Naive thymus-derived CD8-positive, alpha-beta T cell (primary cell): ENCODE measurements at places on chromosomes 5 and 9. TPM values are rescaled to one million over a fixed set of nuclear protein-coding genes. Genes with fewer than 3 reads are reported as not detected.

BTNL9 gene
- 0.42 TPM for total RNA-seq

MYMK gene
- not detected for total RNA-seq

IL13 gene
- total RNA-seq, result not detected

DNA sequence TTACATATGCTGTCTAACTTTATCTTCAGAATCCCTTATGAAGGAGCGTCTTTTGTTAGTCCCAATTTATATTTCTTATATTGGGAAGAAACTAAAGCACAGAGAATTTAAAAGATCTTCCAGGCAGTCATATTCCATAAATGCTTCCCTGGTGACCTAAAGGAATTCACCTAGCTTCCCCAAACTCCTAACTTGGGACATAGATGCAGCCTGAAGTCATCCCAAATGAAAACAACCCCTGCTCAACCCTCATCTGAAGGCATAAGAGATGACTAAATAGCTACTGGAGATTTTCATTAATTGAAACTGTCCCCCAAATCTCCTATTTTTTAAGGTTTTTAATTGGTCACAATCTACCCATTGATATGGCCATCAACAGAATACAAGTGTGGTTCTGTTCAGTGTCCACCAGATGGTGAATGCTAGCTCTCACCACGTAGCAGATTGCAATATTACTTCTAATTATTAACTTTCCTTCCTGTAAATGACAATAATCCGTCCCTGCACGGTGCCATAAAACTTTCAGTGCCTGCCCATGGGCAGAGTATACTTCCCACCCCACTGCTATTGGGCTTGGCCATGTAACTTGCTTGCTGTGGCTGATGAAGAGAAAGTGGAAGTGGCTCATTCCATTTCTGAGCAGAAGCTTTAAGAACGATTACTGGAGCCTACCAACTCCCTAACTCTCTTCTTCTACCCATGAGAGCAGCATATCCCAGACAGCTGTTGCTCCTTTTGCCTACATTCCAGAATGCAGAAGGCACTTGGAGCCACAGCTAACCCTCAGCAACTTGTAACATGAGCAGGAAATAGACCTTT is 18.7 kb downstream of the PRUNE2 start:
- H3K27ac ChIP-seq, result no peak overlapping the region
- H3K4me3 ChIP-seq, result no peak overlapping the region
- no peak for DNase-seq
- no peaks in the 10 kb centered on the region for H3K4me1 ChIP-seq
- no peaks in the 10 kb centered on the region for H3K36me3 ChIP-seq
- H3K27me3 ChIP-seq, result no peaks in the 10 kb centered on the region

GRCh38 chr9:130732793-130733221 is 39.2 kb downstream of the EXOSC2 start:
- no peak overlapping the region for H3K27ac ChIP-seq
- DNase-seq, result no peak
- peaks cover 12% of the 10 kb centered on the region for H3K36me3 ChIP-seq
- no peak overlapping the region for H3K4me3 ChIP-seq
- H3K4me1 ChIP-seq, result peaks cover 14% of the 10 kb centered on the region

DNA sequence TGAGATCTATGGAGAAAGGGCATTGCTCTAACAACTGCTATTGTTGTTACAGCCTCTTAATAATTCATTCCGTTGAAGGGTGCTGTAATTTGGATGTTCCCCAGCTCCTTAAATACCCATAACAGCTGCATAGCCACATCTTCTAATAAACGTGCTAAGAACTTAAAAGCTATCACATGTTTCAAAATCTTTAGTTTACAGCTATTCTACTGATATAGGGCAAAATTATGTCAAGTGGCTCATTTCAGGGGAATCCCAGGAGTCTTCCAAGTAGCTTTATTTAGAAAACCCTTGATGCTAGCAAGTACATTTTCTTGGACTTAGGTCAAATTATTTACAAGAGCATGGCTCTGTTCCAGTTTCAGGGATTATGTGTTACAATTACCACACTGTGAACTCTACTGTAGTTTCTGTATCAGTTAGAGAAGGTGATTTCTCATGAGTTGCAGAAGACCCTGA is 990.4 kb upstream of the ACO1 start:
- no peak overlapping the region for H3K4me3 ChIP-seq
- no peaks in the 10 kb centered on the region for H3K36me3 ChIP-seq
- DNase-seq, result no peak
- no peak overlapping the region for H3K27ac ChIP-seq
- H3K4me1 ChIP-seq, result peaks cover 18% of the 10 kb centered on the region
- H3K27me3 ChIP-seq, result no peaks in the 10 kb centered on the region

DNA sequence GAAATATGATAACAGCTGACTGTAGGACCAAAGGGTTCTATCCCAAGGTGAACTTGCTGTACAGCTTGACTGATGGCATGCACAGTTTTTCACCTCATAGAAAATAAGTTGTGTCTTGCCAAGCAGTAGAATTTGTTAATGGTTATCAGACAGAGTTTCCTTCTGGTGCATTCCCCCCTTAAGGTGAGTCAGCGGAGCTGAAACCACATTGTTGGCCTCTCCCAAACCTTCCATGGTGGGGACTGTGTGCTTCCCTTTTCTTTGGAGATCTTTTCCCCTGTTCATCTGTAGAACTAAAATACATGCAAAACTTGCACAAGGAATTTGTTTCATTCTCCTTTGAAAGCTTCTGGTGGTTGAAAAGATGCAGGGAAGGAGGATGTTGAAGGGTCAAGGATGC is 179.8 kb downstream of the FGF1 start:
- peaks cover 7% of the 10 kb centered on the region for H3K4me1 ChIP-seq
- DNase-seq, result no peak
- H3K27ac ChIP-seq, result no peak overlapping the region
- no peak overlapping the region for H3K4me3 ChIP-seq
- peaks cover 6% of the 10 kb centered on the region for H3K36me3 ChIP-seq

GRCh38 chr5:149298842-149299404 is 27.3 kb downstream of the AFAP1L1 start:
- H3K4me3 ChIP-seq, result no peak overlapping the region
- peaks cover 41% of the 10 kb centered on the region for H3K4me1 ChIP-seq
- peak overlapping the region; percentile 85 for H3K27ac ChIP-seq
- peaks cover 2% of the 10 kb centered on the region for H3K27me3 ChIP-seq
- no peaks in the 10 kb centered on the region for H3K36me3 ChIP-seq
- no peak for DNase-seq

- no peak overlapping the region for H3K27ac ChIP-seq
- no peaks in the 10 kb centered on the region for H3K36me3 ChIP-seq
- H3K27me3 ChIP-seq, result peaks cover 47% of the 10 kb centered on the region
Observed at GRCh38 chr9:90593646-90594045, 49.0 kb downstream of the DIRAS2 start.

DNA sequence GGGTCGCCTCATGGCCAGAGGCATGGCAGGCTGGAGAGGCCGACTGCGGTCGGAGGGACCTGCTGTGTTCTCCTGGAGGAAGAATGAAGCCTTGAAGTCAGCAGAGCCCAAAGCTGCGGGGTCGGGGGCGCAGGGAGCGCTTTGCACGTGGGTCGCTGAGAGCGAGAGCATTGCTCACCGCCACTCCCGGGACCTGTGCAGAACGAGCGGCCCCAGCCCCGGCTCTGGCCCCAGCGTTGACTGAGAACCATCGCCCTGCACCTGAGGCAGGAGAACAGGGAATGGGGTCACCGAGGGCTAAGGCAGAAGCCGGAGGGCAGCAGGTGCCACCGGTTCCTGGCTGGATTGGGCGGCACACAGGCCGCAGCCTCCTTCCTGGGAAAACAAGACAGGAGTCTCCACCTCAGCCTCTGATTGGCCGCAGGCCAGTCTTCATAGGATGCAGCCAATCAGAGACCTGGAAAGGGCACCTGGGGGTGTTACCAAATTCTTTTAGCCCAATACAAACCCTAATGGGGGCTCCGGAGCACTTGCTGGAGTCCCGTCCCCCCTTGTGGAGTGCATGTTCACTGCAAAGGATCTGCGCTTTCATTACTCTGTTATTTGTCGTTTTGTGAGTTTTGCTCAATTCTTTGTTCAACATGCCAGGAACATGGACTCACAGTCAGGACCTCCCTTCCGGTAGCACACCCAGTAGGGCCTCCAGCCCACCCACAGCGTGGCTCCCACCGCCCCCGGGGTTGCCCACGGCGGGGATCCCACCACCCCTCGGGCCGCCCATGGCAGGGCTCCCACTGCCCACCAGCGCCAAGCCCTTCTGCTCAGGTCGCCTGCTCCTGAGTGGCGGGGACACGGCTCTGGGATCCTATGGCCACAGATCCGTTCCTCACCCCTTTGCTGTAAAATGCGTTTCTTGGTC is 24.7 kb upstream of the SLC6A19 start:
- H3K4me3 ChIP-seq, result no peak overlapping the region
- peaks cover 4% of the 10 kb centered on the region for H3K4me1 ChIP-seq
- no peak for DNase-seq
- H3K36me3 ChIP-seq, result no peaks in the 10 kb centered on the region
